T-helper 17 cell (primary cell): ENCODE measurements at places on chromosomes 11 and 22. TPM values are rescaled to one million over a fixed set of nuclear protein-coding genes. Genes with fewer than 3 reads are reported as not detected.

The HTR3B gene
- total RNA-seq, result not detected

The OR52N4 gene
- total RNA-seq, result 1.3 TPM

The SLC22A25 gene
- total RNA-seq, result not detected

The RFPL1 gene
- total RNA-seq, result not detected

The DDX10 gene
- 26.6 TPM for total RNA-seq

The ZP1 gene
- total RNA-seq, result not detected

The PHETA2 gene
- 2.1 TPM for total RNA-seq

The AQP11 gene
- total RNA-seq, result 0.16 TPM

The C11orf86 gene
- total RNA-seq, result not detected

The JAML gene
- 79.9 TPM for total RNA-seq

The OR51E2 gene
- total RNA-seq, result not detected
